ENCODE measurements at places on chromosomes 2 and 18. TPM values are rescaled to one million over a fixed set of nuclear protein-coding genes. Genes with fewer than 3 reads are reported as not detected.

- no peaks in the 10 kb centered on the region for H3K27me3 ChIP-seq
- no peak overlapping the region for H3K27ac ChIP-seq
- no peak overlapping the region for H3K4me3 ChIP-seq
- DNase-seq = no peak
- no peaks in the 10 kb centered on the region for H3K36me3 ChIP-seq
These were observed 1334.4 kb upstream of the CELF4 start for GRCh38 chr18:38900031-38900430.

The RIF1 gene
- 66.3 TPM for total RNA-seq

DNA sequence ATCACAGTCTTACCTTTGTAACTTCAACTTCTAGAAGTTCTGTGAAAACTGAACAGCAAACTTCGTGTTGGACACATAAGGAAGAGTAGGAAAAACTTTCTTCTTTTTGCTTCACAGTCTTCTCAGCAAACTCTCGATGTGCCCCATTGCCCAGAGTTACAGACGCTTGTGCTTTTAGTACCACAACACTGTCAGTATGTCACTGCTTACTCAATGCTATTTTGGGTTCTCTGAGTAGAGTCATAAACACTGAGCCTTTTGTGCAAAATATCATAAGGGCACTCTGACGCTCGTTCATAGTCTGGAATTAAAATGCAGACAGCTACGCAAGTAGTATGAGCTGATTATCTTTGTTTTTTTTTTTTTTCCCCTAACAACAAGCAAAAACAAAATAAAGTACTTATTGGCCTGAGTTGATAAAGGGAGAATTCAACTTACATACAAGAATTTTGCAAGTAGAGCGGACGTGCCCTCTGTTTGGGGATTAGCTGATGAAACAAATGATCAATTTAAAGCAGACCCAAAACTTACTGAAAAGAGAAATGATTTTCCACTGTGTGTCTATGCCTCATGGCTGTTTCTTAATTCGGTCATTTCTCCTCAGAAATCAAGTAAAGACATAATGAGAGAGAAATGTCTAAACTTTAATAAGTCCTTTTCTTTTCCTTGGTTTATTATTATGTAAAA lies at the start of gene CDH19:
Gene CDH19, minus strand, starts transcription at position 150 of the 687 bp plus-strand sequence. CDS start 31,886 bp downstream, outside the sequence.
- H3K4me3 ChIP-seq = no peak within 1 kb of the TSS
- H3K4me1 ChIP-seq = no peaks in the 10 kb centered on the region
- no peaks in the 10 kb centered on the region for H3K27me3 ChIP-seq
- H3K27ac ChIP-seq = no peak within 1 kb of the TSS

DNA sequence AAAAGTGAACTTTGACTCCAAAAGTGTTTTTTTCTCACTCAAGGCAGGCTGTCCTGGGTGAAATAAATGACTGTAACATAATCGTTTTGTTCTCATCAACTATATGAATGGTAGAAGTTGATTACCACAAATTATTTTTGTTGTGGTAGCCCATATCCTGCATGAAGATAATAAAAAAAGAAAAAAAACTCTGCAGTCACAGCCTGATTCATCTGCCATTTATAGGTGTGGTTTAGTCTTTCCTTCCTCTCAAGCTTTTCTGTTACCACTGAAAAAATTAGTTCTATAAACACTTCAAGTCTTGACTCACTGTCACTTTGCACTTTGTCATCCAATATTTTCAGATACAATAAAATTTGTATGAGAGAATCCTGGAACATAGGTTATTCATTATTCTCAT lies 522.0 kb downstream of the PLCL1 start:
- H3K36me3 ChIP-seq = no peaks in the 10 kb centered on the region
- no peaks in the 10 kb centered on the region for H3K4me1 ChIP-seq
- H3K27ac ChIP-seq = no peak overlapping the region

DNA sequence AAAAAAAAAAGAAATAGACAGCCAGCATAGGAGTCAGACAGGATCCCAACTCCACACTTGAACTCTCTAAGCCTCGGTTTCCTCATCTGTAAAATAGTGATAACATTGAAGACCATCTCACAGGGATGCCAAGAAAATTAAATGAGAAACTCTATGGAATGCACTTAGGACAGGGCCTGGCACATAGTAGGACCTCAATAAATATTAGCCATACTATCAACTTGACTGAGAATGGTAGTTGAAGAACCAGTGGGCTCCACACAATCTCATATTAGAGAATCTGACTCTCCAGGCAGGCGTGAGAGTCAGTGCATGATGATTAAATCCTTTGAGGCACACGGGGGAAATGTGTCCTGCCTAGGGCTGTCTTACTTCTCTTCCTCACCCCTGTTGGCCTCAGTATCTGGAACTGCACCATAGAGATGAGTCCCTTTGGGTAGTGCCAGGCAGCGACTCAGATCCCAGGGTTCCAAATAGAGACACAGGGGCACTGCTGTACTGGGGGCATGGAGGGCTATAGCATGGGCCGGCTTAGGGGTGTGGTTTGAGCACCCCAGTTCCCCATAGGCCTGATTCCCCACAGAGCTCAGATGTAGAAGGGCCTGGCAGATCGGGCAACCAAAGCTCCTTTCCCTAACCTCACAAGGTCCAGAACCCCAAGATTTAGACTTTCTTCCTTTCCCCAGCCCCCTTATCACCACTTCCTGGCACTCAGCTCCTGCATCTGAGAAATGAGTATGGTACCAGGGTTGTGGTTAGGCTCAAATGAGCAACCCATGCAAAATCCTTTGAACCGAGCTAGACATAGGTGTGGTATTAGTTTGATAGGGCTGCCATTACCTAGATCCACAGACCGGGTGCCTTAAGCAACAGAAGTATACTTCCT lies 51.3 kb upstream of the CAB39 start:
- H3K27me3 ChIP-seq = no peaks in the 10 kb centered on the region
- no peak overlapping the region for H3K27ac ChIP-seq
- no peaks in the 10 kb centered on the region for H3K36me3 ChIP-seq
- no peak for DNase-seq

- H3K27me3 ChIP-seq = no peaks in the 10 kb centered on the region
- peak; percentile 7 for DNase-seq
- no peak overlapping the region for H3K27ac ChIP-seq
These were observed 266.7 kb upstream of the HDAC4 start for GRCh38 chr2:239667431-239667985.

DNA sequence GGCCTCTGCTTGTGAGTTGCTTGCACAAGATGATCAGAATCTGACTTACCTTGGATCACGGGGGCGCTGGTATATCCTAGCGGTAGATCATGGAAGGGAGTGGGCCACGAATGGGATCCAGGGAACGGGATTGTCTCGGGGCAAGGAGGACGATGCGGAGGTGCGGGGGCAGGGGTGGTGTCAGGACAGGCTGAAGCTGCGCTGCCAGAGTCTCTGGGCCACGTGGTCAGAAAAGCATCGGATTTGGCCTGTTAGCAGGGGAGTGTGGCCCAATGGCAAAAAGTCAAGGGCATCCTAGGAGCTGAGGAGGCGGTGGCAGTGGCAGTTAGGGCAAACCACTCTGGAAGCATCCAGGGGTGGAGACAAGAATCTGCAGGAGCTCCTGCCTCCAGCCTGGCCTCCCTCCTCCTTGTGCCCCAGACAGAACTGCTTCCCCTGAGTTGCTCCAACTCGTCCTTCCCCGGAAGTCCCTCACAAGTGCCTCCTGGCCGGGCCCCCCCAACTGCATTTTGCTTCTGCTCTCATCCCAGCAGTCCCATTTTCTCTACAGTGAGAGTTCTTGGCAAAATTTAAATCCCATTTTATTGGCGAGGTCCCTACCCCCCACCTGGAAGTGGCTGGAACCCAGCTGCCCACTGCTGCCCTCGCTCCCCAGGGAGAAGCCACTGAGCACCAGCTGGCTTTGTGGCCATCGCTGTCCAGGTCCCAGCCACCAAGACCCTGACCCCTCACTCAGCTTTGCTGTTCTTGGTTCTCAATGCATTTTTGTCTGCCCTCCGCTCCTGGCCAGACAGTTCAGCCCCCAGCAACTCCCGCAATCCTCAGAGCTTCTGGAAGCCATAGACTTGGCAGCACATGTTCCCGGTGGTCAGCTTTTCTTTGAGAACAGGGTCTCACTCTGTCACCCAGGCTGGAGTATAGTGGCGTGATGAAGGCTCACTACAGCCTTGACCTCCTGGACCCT lies 5.6 kb upstream of the CCDC74B start:
- no peak overlapping the region for H3K4me3 ChIP-seq
- H3K36me3 ChIP-seq = no peaks in the 10 kb centered on the region
- H3K27me3 ChIP-seq = no peaks in the 10 kb centered on the region

GRCh38 chr2:215557701-215558100 lies 121.8 kb upstream of the FN1 start:
- H3K4me3 ChIP-seq = no peak overlapping the region
- H3K27me3 ChIP-seq = no peaks in the 10 kb centered on the region
- no peak overlapping the region for H3K27ac ChIP-seq
- no peak for DNase-seq
- no peaks in the 10 kb centered on the region for H3K4me1 ChIP-seq

DNA sequence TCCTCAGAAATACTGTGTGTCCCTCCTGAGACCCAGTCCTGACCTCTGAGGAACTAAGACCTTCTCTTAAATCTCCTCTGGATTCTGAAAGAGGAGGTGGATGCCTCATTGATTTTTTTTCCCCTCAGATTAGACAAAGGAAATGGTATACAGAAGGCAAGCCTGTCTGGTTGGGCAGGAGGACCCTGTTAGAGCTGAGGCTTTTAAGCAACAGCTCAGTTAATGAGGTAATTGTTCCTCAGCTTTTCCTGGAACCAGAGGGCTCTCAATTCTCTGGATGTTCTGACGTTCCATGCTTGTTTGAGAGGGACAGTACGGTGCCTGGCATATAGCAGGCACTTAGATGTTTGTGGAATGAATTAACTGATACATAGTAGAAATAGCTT lies 61.7 kb upstream of the MCFD2 start:
- no peak overlapping the region for H3K27ac ChIP-seq
- H3K4me1 ChIP-seq = peaks cover 7% of the 10 kb centered on the region
- H3K36me3 ChIP-seq = no peaks in the 10 kb centered on the region
- no peak overlapping the region for H3K4me3 ChIP-seq
- DNase-seq = no peak

The NT5DC4 gene
- total RNA-seq = 2.9 TPM

GRCh38 chr2:235135990-235136561 lies 184.3 kb downstream of the SH3BP4 start:
- no peak overlapping the region for H3K27ac ChIP-seq
- H3K27me3 ChIP-seq = no peaks in the 10 kb centered on the region
- H3K36me3 ChIP-seq = no peaks in the 10 kb centered on the region
- no peaks in the 10 kb centered on the region for H3K4me1 ChIP-seq

GRCh38 chr2:132620115-132620514 lies 49.9 kb downstream of the LYPD1 start:
- no peaks in the 10 kb centered on the region for H3K36me3 ChIP-seq
- H3K27me3 ChIP-seq = no peaks in the 10 kb centered on the region
- no peak for DNase-seq

The MAP4K3 gene
- 59.6 TPM for total RNA-seq
